ENCODE measurements at places on chromosomes 1 and 21.

DNA sequence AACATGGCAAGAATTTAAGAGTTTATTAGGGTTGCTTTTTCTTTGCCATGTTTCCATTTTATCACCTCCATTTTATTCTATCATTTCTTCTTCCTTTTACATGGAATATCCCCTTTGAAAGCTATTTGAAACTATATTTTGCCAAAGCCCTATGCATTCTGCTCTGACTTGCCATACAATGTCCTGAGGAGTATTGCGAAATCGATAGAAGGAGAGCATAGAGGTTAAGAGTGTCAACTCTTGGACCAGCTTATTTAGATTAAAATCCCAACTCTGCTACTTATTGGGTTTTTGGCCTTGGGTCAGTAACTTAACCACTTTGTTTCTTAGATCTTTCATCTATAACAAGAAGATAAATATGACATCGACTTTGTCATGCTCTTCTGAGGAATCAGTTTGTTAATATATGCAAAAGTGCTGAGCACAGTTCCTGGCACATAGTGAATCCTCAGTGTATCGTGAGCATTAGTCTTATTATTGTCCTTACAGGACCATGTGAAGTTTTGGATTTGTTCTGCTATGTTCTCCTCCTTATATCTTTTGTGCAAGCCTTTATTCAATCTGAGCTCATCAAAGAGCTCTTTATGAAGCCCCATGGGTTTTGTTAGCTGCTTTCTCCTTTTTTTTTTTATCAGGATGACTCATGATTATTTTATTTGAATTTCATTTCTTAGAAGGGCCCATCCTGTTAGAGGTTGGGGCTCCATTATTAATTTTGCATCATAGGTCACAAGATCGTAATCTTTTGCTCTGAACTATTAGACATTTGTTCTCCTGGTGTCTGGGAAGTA lies 17.6 kb downstream of the ACKR1 start:
- no peak for DNase-seq

DNA sequence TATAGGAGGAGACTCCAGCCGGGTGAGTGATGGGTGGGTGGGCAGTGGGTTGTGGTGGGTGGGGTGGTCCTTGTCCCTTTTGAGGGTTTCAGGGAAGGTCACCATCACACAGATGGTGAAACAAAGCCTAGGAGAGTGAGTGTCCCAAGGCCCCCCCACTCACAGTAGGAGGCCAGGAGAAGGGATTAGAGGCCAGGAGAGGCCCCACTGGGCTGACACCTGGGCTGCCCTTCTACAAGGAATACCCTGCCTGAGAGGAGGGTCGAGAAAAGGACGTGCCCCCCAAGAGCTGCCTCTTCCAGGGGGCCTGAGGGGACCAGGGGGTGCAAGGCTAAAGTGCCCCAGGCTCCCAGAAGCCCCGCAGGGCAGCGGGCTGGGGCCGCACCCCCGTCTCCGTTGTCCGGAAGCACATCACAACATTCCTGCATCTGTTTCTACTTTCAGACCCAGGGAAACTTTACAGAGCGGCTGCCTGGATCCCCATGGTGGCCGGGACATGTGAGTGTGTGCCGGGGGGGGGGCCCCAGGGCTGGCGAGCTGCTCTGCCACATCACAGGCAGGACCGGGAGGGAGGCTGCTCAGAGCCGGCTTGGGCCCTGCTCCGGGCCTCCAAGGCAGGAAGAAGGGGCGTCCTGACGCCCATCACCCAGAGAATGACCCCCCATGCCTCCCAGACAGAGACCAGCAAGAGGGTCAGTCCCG lies 68.2 kb downstream of the ARHGEF16 start:
- no peak for DNase-seq

- DNase-seq = no peak
Observed at GRCh38 chr1:51568231-51568935, 48.5 kb upstream of the OSBPL9 start.

DNA sequence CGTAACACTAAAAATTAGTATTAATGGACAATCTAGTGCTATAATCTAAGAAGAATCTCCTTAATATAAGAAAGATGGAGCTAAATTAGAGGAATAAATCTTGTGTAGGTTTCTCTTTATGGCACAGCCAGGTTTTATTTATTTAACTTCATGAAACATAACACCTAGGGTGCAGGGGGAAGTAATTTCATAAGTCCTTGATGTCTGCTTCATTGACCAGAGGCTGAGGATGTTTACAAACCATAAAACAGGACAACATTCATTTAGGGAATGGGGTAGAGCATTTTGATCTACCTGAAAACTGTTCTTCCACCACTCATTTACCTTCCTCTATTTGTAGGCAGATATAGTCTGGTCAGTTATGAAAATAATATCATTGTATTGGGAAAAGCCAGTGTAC lies 95.5 kb downstream of the NGF start:
- no peak for DNase-seq

DNA sequence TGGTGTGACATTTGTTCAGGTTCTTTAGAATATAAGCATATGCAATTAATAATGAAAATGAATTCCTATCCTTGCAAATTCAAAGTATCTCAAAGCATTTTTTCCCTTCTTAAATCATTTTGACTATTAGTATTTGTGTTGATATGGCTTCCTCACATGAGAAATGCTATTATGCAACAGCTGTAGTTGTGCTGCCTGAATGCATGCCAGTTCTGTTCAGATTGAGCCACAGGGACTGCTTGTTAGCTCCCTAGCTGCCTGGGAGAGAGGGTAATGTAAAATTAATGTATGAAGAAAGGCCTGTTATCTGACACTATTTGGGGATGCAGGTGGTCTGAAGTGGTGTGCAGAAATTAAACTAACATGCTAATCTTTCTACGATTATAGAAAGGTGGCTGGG lies 45.5 kb downstream of the CACHD1 start:
- peak; percentile 19 for DNase-seq

GRCh38 chr1:166307261-166308188 lies 140.7 kb upstream of the FAM78B start:
- DNase-seq = peak; percentile 86

- DNase-seq = no peak
Observed at GRCh38 chr21:33128538-33128937, 58.6 kb downstream of the OLIG1 start.

GRCh38 chr1:23533246-23534023 lies 2.4 kb upstream of the E2F2 start:
- DNase-seq = no peak

- no peak for DNase-seq
Observed at GRCh38 chr1:15785683-15786082, 21.8 kb downstream of the UQCRHL start.

- DNase-seq = no peak
Observed at GRCh38 chr1:21339356-21340229, 49.3 kb upstream of the ECE1 start.

GRCh38 chr21:38298832-38299231 lies 42.0 kb downstream of the KCNJ15 start:
- DNase-seq = no peak

DNA sequence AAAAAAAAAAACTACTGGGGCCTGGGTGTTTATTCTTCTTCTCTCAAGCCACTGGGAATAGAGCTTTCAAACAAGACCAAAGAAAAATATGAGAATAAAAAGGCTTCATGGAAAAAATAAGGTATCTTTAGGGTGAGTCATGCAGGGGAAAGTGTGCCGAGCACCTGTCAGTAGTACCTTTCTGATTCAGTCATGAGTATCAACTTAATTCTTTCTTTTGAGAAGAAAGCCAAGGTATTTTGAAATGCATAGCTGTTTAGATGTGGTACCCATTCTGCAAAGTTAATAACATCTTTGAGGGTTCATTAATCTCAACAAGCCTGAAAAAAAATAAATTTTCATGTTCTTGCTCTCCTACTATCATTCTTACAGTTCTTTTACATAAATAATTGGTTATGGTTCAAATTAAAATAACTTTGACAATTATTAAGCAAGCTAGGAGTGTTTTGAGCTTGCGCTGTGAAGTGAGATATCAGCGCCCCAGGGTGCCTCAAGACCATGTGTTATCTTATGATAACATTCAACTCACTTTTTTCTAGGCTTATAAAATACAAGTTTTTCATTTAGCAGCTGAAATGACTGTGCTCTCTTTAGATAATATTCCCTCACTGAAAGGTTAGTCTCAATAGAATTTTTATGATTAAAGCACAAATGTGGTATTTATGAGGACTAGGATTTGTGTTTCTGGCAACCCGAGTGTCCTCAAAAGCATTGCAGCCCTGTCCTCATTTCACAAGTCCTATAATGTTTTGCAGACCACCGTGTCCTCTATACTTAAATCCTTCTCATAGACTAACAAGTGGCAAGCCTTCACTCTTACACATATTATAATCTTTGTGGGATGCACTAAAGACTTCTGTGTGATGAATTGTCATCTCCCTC lies 138.6 kb downstream of the SLC44A5 start:
- no peak for DNase-seq

GRCh38 chr1:149979972-149980540 lies 30.5 kb downstream of the OTUD7B start:
- DNase-seq = no peak

All from NCI-H524 (cell line).